Stimulated activated CD4-positive, alpha-beta T cell treated with anti-CD3 and anti-CD28 coated beads, TNF-alpha, amount 100 ng/mL, for 1 hour (primary cell): ENCODE measurements at places on chromosomes 1 and 21.

GRCh38 chr1:10975567-10976326, 36.7 kb upstream of the TARDBP start:
- no peak for DNase-seq

GRCh38 chr1:19327301-19327700, 15.2 kb downstream of the SLC66A1 start:
- DNase-seq = no peak

- no peak for DNase-seq
These were observed 10.4 kb downstream of the JUN start for GRCh38 chr1:58773406-58773840.

- no peak for DNase-seq
These were observed 44.9 kb downstream of the SSBP3 start for GRCh38 chr1:54361342-54361741.

GRCh38 chr1:192561301-192561700, 14.3 kb upstream of the RGS1 start:
- DNase-seq = no peak

- no peak for DNase-seq
These were observed 293.8 kb downstream of the SPATA17 start for GRCh38 chr1:217924924-217925323.
